ENCODE measurements at places on chromosomes 1 and 21.
A peak's percentile ranks its signal among the peaks of the same experiment; 100 is the strongest.

DNA sequence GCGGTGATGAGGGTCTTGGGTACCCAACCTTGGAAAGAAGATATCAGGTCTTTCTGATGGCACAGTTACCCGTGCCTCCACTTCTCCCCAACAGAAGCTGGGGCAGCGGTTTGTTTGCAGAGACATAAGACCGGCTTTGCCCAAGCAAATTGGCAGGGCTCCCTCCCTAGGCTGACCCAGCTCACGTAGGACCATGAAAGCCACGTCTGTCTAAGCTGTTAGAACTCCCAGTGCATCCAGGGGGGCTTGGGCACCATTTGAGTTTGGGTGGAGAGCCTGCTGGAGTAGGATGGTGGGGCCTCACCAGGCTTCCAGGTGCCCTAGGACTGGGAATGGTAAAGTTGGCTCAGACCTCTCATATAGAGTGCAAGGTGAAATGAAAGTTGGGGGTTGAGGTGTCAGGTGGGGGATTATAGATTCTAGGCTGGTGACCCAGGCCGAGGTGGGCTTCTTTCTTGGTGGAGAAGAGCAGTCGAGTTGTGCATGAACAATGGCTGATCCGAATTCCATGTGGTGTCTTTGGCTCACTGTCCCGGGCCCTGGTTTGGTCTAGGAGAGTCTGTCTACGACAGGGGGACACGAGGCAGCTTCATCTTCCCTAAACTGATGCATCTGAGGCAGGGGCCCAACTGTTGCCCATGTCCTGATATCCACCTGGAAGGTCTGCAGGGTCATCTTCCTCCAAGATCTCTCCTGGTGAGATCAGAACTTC is 3.4 kb downstream of the POU3F1 start:
- no peaks in the 10 kb centered on the region for H3K36me3 ChIP-seq
- no peak overlapping the region for H3K27ac ChIP-seq
- DNase-seq: no peak
- peaks cover 11% of the 10 kb centered on the region for H3K4me1 ChIP-seq

- H3K4me3 ChIP-seq: peak within 1 kb of the TSS; percentile 95
- DNase-seq: peak; percentile 23
- H3K27me3 ChIP-seq: no peaks in the 10 kb centered on the region
- no peaks in the 10 kb centered on the region for H3K36me3 ChIP-seq
- H3K27ac ChIP-seq: peak within 1 kb of the TSS; percentile 86
These were observed at the start of gene S100A6 for GRCh38 chr1:153535242-153536011. TSS of gene S100A6 (minus strand) at chr1:153535991. CDS start at chr1:153535339, 652 bp downstream.

GRCh38 chr1:209529233-209529632 is 54.3 kb upstream of the CAMK1G start:
- H3K27ac ChIP-seq: no peak overlapping the region
- no peak overlapping the region for H3K4me3 ChIP-seq
- no peaks in the 10 kb centered on the region for H3K36me3 ChIP-seq
- DNase-seq: no peak
- H3K4me1 ChIP-seq: no peaks in the 10 kb centered on the region
- no peaks in the 10 kb centered on the region for H3K27me3 ChIP-seq

- H3K27ac ChIP-seq: no peak overlapping the region
- H3K4me1 ChIP-seq: peaks cover 21% of the 10 kb centered on the region
- DNase-seq: no peak
- no peaks in the 10 kb centered on the region for H3K27me3 ChIP-seq
- no peak overlapping the region for H3K4me3 ChIP-seq
These were observed 4.9 kb downstream of the OTUD7B start for GRCh38 chr1:150005606-150006005.

GRCh38 chr1:238951809-238952208 is 434.6 kb upstream of the CHRM3 start:
- H3K4me1 ChIP-seq: no peaks in the 10 kb centered on the region
- no peak overlapping the region for H3K4me3 ChIP-seq
- H3K27me3 ChIP-seq: no peaks in the 10 kb centered on the region
- H3K36me3 ChIP-seq: no peaks in the 10 kb centered on the region

DNA sequence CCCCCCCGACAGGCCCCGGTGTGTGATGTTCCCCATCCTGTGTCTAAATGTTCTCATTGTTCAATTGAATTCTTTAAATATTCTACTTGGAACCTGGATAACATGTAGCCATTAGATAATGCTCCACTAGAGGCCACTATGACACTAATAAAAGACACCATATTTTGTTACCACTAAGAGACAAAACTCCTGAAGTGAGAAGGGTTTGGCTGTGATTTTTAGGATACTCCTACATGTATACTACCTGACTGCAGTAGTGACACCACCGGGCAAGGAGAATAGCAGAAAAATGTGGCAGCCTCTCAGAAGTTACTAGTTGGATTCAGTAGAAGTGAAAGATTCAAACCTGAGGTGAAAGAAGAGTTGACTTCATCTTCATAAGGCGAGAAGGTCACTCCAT is 36.0 kb downstream of the F5 start:
- no peaks in the 10 kb centered on the region for H3K4me1 ChIP-seq
- no peak for DNase-seq
- no peaks in the 10 kb centered on the region for H3K27me3 ChIP-seq
- H3K27ac ChIP-seq: no peak overlapping the region
- no peaks in the 10 kb centered on the region for H3K36me3 ChIP-seq

GRCh38 chr1:114154146-114154962 is 685 bp upstream of the SYT6 start:
- DNase-seq: peak; percentile 6

DNA sequence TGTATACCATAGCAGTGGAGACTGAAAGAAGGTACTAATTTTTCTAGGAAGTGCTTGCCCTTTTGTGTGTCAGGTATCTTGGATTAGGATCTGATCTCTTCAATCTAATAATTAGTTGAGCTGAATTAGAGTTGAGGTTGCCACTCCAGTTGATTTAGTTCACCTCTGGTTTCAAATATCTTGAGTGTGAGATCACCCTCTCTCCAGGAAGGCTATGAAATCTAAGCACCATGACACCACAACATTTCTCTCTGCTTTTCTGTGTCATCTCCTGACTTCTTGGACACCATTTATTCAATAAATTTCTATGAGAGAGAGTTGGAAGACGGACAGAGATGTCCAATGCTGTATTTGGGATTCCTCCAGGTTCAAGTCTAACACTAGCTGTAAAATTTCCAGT is 212.8 kb downstream of the DYRK1A start:
- no peaks in the 10 kb centered on the region for H3K27me3 ChIP-seq
- no peaks in the 10 kb centered on the region for H3K36me3 ChIP-seq
- no peak overlapping the region for H3K4me3 ChIP-seq
- no peak overlapping the region for H3K27ac ChIP-seq
- no peak for DNase-seq

GRCh38 chr1:198018529-198018928 is 101.4 kb downstream of the LHX9 start:
- no peaks in the 10 kb centered on the region for H3K27me3 ChIP-seq
- H3K27ac ChIP-seq: no peak overlapping the region
- no peaks in the 10 kb centered on the region for H3K36me3 ChIP-seq
- no peak overlapping the region for H3K4me3 ChIP-seq
- DNase-seq: no peak

GRCh38 chr1:65418522-65419185 is 1.8 kb upstream of the LEPR start:
- no peaks in the 10 kb centered on the region for H3K27me3 ChIP-seq
- peaks cover 23% of the 10 kb centered on the region for H3K4me1 ChIP-seq
- no peak for DNase-seq
- no peak overlapping the region for H3K4me3 ChIP-seq
- H3K36me3 ChIP-seq: no peaks in the 10 kb centered on the region

DNA sequence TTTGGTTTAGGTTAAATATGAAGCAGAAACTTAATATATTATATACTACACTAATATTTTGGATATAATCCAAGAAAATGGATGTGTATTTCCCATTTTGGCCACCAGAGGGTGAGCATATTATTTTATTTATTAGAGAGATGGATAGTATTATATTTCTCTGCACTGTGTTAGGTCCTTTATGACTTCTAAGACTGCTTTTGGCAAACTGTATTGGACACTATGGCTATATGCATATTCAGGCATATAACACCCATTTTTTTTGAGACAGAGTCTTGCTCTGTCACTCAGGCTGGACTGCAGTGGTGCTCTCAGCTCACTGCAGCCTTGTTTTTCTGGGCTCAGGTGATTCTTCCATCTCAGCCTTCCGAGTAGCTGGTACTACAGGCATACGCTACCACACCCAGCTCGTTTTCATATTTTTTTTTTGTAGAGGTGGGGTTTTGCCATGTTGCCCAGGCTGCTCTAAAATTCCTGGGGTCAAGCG is 17.8 kb upstream of the PGM1 start:
- H3K4me3 ChIP-seq: no peak overlapping the region
- no peaks in the 10 kb centered on the region for H3K36me3 ChIP-seq
- H3K4me1 ChIP-seq: no peaks in the 10 kb centered on the region
- H3K27me3 ChIP-seq: no peaks in the 10 kb centered on the region
- no peak overlapping the region for H3K27ac ChIP-seq
- peak; percentile 18 for DNase-seq

- no peak overlapping the region for H3K27ac ChIP-seq
- H3K4me1 ChIP-seq: peaks cover 23% of the 10 kb centered on the region
- no peak overlapping the region for H3K4me3 ChIP-seq
- H3K36me3 ChIP-seq: no peaks in the 10 kb centered on the region
- no peaks in the 10 kb centered on the region for H3K27me3 ChIP-seq
These were observed 2.4 kb downstream of the SLC27A3 start for GRCh38 chr1:153777648-153778047.

DNA sequence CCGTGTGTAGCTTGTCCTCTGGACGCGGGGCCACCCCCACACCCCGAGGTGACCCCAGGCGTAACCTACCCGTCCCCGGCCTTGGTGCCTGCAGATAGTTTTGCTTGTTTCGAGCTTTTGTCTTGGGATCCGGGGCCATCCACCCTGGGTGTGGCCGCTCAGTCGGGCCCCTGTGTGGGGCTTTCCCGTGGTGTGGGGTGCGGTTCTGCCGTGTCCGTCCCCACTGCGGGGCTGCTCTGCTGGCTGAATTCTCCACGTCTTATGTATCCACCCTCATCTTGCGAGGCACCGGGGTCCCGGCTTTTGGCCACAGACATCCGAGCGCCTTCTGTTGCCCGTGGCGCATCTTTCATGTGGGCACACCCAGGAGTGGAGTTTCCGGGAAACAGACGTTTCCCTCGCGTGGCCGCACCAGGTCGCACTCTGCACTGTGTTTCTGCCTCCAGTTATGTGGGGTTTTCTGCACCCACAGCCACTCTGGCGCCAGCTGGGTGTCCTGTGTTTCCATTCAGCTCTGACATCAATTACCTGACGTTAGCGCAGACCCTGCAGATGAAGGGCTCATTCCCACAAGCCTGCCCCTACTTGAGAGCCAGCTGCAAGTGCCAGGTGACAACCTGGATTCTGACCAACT is 64.9 kb downstream of the PRKCZ start:
- H3K36me3 ChIP-seq: no peaks in the 10 kb centered on the region
- no peaks in the 10 kb centered on the region for H3K27me3 ChIP-seq
- H3K4me1 ChIP-seq: no peaks in the 10 kb centered on the region
- no peak overlapping the region for H3K27ac ChIP-seq
- H3K4me3 ChIP-seq: no peak overlapping the region
- DNase-seq: no peak

- H3K27me3 ChIP-seq: no peaks in the 10 kb centered on the region
- DNase-seq: no peak
- no peak overlapping the region for H3K27ac ChIP-seq
- no peaks in the 10 kb centered on the region for H3K4me1 ChIP-seq
- no peaks in the 10 kb centered on the region for H3K36me3 ChIP-seq
These were observed 43.1 kb upstream of the SGIP1 start for GRCh38 chr1:66490816-66491215.

DNA sequence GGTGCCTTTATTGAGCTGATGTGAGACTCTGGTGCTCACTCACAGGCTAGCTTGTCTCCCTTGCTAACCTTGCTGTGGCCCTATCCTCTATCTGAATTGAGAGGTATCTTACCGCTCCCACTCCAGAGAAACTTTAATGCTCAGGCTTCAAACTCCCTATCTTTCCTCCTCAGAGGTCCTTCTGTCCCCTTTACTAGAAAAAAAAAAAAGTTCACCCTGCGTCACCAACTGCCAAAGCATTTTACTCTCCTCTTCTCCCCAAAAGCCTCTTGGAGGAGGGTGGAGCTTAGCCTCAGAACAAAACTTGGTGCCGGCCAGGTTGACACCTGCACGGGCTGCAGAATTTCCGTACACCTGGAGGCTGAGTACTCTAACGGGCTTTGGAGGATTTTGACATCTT is 55.1 kb downstream of the ATP2B4 start:
- no peaks in the 10 kb centered on the region for H3K27me3 ChIP-seq
- no peak for DNase-seq
- H3K36me3 ChIP-seq: peaks cover 11% of the 10 kb centered on the region
- H3K4me3 ChIP-seq: no peak overlapping the region
- peak overlapping the region; percentile 82 for H3K27ac ChIP-seq

GRCh38 chr1:177571076-177571475 is 398.8 kb downstream of the SEC16B start:
- H3K27me3 ChIP-seq: no peaks in the 10 kb centered on the region
- no peak for DNase-seq
- no peak overlapping the region for H3K27ac ChIP-seq
- no peak overlapping the region for H3K4me3 ChIP-seq
- no peaks in the 10 kb centered on the region for H3K36me3 ChIP-seq

DNA sequence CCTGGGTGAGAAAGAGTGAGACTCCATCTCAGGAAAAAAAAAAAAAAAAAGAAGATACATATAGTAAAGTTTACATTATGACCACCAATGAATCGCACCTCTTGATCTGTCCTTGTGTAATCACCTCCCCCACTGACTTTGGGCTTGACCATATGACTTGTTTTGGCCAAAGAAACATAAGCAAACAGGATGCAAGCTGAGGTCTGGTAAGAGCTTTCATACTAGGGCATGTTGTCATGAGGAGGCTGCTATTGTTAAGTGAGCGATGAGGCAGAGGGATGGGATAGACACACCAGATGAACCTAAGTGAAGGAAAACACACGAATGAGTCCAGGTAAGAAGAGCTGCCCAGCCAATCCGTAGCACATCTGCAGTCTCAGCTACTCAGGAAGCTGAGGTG is 10.7 kb downstream of the ENAH start:
- no peaks in the 10 kb centered on the region for H3K36me3 ChIP-seq
- H3K4me1 ChIP-seq: no peaks in the 10 kb centered on the region
- no peak overlapping the region for H3K4me3 ChIP-seq
- no peak overlapping the region for H3K27ac ChIP-seq

GRCh38 chr1:74161497-74161896 is 36.5 kb downstream of the LRRIQ3 start:
- no peak for DNase-seq
- no peaks in the 10 kb centered on the region for H3K27me3 ChIP-seq

GRCh38 chr1:11944358-11944931 is 9.9 kb downstream of the PLOD1 start:
- H3K27me3 ChIP-seq: no peaks in the 10 kb centered on the region
- no peaks in the 10 kb centered on the region for H3K4me1 ChIP-seq
- H3K4me3 ChIP-seq: no peak overlapping the region
- no peak overlapping the region for H3K27ac ChIP-seq
- no peak for DNase-seq
- no peaks in the 10 kb centered on the region for H3K36me3 ChIP-seq

DNA sequence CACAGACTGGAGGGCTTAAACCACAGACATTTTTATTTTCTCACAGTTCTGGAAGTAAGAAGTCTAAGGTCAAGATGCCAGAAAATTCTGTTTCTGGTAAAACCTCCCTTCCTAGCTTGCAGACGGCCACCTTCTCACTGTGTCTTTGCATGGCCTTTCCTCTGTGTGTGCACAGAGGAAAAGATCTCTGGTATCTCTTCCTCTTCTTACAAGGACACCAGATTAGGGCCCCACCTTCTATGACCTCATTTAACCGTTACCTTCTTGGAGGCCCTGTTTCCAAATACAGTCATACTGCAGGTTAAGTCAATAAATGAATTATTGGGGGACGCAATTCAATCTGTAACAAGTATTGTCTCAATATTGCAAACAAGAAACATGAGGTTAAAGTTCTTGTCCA is 63.0 kb upstream of the PRDX6 start:
- no peak for DNase-seq
- peaks cover 8% of the 10 kb centered on the region for H3K36me3 ChIP-seq
- no peaks in the 10 kb centered on the region for H3K27me3 ChIP-seq
- no peak overlapping the region for H3K27ac ChIP-seq
- peaks cover 15% of the 10 kb centered on the region for H3K4me1 ChIP-seq
- no peak overlapping the region for H3K4me3 ChIP-seq
